AG10803 (cell line): ENCODE measurements at places on chromosomes 4 and X.
A peak's percentile ranks its signal among the peaks of the same experiment; 100 is the strongest.

DNA sequence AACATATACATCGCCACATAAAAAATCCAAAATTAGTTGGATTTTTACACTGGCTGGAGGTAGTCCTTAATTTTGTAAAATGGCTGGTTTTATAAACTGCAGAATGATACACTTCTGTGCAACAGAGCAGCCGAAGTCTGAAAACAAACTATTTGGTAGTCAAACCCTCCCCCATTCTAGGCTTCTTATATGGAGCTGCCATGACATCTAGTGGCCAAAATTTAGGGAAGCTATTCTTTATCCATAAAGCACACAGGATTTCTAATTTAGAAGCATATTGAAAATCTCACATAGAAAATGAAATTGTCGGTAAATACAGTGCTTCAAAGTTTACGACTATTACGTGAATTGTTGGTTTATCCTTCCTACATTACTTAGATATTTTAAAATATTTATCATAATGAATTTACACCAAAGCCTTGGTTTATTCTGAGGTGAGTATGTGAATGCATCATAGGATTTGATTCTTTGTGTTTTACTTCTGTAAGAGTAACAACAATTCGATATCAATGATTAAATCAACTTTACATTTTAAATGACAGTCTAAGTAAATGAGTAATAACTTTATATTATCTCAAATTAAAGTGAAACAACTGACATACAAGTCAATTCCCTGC is 113.4 kb upstream of the FAM241A start:
- DNase-seq: peak; percentile 69

DNA sequence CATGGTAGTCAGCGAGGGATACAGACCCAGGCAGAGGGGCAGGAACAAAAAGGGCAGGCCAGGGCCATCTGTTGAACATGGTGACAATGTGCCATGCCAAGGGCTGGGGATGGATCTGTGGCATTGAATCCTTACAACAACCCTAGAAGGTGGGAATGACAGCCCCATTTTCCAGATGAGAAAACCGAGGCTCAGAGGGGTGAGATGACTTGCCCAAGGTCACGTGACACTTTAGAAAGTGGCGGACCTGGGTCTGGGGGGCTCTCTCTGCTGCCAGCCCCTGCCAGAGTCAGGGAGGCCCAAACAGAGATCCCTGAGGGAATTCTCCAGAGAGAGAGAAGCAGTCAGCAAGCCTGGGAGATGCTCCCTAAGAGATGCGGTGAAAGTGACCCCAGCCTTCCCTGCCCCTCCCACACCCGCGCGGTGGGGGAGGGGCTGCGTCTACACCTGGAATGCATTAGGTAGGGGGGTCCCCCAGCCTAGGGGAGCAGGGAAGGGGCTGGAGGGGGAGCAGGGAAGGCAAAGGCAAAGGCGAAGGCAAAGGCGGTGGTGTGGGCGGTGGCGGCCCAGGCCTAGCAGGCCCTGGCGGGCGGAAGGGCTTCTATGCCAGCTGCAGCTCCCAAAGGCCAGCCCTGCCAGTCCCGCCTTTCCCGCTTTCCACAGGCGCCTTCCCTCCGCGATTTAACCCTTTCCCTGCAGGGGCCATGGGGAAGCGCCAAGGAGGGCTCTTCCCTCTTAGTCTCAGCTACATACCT is 13.0 kb downstream of the FGD1 start:
- DNase-seq: peak; percentile 25

DNA sequence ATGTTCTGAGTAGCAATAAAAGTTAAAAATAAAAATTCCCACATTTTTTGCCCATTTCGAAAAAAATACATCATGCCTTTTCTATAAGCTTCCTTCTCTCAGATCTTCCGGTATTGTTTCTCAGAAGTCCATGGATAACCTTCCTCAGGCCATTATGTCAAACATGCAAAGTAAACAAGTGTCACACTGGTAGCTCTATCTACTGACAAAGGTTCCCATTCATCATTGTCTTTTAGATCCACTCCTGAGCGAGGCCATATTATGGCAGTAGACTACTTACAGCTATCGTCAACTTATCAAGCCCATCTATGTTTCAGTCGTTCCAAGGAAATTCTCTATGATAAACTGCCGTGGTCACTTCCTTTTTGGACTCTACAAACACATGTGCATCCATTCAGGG is 1068.2 kb downstream of the GLUD2 start:
- no peak for DNase-seq

DNA sequence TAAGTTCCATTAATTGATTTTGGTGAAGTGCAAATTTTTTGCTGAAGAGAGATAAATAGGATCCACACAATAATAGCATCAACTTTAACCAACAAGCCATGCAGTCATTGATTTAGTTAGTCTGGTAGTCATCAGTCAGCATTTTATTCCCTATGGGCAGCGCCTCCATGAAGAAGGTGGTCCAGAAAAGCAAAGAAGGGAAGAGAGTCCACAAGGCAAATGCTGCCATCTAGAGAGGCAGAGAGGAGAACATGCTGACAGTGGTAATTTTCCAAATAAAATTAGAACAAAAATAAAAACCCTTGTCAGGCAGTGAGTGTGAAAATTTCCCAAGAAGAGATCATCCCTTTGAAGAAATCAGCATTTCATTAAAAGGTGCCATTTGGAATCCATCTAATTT is 366.7 kb upstream of the FAM241A start:
- DNase-seq: peak; percentile 54

- peak; percentile 36 for DNase-seq
Observed at GRCh38 chr4:52841682-52842456, 20.2 kb upstream of the RASL11B start.

DNA sequence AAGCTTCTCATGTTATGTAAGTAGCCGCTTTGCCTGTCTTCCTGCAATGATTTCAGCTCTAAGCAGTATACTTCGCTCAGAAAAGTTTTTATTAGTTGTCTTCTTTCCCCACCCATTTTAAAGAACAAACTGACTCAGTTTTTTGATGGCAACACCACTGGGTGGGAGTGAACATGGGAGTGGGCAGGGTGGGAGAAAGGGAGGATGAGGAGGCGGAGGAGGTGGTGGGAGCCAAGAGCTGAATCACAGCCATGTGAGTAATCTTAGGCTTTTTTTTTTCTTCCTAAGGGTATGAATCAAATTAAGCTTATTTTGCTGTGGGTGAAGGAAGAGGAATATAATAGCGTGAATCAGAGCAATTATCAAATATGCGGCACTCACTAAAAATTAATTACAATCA is 574.3 kb upstream of the DIPK2B start:
- peak; percentile 85 for DNase-seq

- no peak for DNase-seq
Observed at GRCh38 chrX:129771266-129771995, 8.3 kb upstream of the SASH3 start.

DNA sequence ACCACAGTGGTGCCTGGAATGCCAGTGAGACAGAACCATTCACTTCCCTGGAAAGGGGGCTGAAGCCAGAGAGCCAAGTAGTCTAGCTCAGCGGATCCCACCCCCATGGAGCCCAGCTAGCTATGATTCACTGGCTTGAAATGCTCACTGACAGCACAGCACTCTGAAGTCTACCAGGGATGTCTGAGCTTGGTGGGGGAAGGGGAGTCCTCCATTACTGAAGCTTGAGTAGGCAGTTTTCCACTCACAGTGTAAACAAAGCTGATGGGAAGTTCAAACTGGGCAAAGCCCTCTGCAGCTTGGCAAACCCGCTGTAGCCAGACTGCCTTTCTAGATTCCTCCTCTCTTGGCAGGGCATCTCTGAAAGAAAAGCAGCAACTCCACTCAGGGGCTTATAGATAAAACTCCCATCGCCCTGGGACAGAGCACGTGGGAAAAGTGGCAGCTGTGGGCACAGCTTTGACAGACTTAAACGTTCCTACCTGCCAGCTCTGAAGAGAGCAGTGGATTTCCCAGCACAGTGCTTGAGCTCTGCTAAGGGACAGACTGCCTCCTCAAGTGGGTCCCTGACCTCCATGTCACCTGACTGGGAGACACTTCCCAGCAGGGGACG is 32.0 kb downstream of the NAP1L2 start:
- DNase-seq: no peak

GRCh38 chr4:42709392-42710065 is 52.6 kb upstream of the ATP8A1 start:
- no peak for DNase-seq

GRCh38 chr4:108169664-108170063 is 932 bp upstream of the LEF1 start:
- no peak for DNase-seq

DNA sequence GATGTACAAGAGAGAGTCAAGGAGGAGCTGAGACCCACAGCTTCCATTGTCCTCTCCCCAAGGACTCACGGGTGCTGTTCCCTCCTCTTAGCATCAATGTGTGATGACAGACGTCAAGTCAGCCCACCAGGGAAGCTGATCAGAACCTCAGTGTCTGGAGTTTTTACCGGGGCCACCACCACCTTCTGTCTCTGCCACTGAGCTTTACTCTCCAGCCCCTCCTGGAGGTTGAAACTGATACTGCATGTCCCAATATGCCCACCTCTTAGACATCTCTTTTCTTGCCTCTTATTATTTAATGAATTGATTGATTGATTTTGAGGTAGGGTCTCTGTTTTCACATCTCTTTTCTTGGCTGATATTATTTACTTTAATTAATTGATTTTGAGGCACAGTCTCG is 10.3 kb upstream of the AKAP17A start:
- DNase-seq: no peak

DNA sequence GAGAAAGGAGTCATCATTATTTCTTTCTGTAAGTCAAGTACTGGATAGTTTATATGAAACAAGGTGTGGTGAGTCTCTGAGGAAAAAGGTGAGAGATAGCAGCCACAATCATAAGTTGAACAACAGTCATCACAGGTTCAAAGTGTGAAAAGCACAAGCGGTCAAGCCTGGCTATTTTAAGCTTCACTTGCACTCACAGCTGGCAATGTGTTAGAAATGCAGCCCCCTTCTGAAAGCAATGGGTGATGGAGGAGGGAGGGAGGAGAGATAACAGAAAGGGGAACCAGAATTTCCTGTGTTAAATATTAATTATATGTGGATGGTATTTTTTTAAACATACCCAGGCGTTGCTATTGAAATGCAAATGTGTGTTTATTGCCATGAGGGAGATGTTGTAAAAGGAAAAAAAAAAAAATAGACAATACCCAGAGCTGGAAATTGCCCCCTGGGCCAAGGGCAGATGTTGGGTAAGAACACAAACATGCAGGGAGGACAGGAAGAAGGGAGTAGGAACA is 26.9 kb upstream of the BMP3 start:
- DNase-seq: no peak

DNA sequence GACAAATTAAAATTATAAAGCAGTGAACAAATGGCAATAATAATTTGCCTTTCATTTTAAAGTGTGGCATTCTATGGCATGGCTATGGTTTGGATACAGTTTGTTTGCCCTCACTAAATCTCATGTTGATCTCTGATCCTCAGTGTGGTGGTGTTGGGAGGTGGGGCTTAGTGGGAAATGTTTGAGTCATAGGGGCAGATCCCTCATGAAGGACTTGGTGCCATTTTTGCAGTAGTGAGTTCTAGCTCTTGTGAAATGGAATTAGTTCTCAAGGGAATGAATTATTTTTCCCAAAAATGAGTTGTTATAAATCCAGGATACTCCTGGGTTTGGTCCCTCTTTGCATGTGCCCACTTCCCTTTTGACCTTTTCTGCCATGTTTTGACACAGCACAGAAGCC is 181.4 kb downstream of the AMELX start:
- DNase-seq: no peak

- DNase-seq: peak; percentile 91
Observed at GRCh38 chrX:46589977-46590723, 16.6 kb downstream of the CHST7 start.

DNA sequence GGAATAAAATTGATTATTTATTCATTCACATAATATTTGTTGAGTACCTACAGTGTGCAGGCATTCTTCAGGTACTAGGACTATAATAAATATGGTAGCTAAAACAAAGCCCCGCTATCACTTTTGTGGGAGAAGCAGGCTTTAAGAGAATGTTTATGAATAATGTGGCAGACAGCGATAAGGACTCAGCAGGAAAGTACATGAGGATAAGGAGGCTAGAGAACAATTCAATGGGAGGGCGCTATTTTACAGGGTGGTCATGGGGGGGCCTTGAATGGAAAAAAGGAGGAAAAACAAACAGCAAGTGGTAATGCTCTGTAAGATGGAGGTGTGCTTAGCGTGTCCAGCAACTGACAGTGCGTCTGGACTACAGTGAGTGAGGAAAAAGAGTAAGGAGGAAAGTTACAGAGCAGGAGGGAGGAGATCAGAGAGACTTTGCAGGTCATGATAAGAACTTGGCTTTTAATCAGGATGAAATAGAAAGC is 264.2 kb upstream of the ETNPPL start:
- no peak for DNase-seq

DNA sequence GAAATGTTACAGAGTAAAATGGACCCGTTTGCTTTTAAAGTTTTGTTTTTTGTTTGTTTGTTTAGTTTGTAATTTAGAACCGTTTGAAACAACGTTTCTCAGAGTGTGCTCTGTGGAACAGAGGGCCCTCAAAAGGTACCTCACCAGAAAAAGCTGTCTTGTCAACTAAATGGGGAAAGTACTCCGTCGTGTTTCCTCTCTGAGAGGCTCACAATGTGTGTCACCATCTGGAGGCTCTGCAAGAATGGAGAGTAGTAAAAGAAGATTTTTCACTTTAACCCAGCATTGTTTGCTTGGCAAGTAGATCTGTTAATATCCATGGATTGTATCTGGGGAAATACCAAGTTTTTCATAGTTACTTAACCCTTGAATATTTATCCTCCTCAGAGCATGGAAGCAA is 1.5 kb upstream of the ENPEP start:
- no peak for DNase-seq

GRCh38 chr4:8585721-8586212 is 5.6 kb downstream of the GPR78 start:
- no peak for DNase-seq

DNA sequence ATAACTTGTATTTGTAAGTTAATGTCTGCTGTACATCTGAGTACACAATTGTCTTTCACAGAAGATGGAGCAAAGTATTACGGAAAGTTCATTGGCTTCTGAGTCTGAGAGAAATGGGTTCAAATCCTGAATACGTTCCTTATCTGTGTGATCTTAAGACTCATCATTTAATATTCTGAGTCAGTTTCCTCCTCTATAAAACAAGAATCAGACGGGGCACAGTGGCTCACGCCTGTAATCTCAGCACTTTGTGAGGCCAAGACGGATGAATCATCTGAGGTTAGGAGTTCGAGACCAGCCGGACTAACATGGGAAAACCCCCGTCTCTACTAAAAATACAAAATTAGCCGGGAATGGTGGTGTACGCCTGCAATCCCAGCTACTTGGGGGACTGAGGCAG is 57.8 kb downstream of the APBB2 start:
- DNase-seq: no peak

DNA sequence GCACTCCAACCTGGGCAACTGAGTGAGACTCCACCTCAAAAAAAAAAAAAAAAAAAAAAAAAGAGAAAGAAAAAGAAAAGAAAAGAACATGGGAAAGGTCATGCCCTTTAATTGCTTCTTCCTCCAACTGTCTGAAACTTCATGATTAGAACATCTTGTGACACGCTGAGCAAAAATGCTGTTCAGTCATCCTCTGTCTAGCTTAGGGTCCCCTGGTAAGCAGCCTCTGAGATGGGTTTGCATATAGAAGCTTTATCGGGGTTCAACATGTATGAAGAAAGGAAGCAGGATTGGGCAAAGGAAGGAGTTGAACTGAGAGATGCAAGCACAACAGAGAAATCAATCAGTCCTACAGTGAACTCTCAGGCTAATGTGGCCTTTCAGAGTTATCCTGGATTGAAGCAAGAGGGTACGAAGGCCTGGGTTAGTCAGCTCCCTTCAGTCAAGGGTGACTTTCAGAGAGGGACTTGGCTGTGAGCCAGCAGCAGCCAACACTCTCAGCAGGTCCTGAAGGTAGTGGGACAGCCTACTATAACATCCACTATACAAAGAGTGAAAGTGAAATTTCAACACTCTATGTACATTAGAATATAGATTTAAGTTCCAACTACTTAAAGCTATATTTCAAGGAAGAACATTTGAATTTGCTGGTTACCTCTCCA is 11.4 kb downstream of the MAOB start:
- DNase-seq: no peak
